Spleen (tissue), 13 donors: ENCODE measurements at places on chromosomes 1 and 21. TPM values are rescaled to one million over a fixed set of nuclear protein-coding genes. Genes with fewer than 3 reads are reported as not detected.

DNA sequence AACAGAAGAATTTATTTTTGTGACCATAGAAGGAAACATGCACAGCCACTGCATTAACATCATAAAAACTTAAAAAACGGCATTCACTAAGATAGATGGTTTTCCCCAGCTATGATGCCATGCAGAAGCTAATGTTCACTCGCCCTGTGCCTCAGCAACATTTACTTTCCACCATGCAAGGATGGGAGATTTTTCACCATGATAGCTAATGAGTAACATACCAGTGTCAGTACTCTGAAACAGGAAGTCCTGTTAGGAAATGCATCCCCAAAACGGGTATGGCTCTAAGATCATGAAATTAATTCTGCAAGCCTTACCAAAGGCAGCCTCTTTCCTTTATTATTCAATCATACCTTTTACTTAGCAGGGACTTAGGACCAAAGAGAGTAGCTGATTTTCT is 17.5 kb upstream of the VAMP3 start:
- DNase-seq: no peak

GRCh38 chr1:18009055-18009454 is 98.5 kb upstream of the IGSF21 start:
- no peak for DNase-seq

The SPRR1B gene
- total RNA-seq: not detected

- no peak for DNase-seq
These were observed 548 bp upstream of the CDC20 start for GRCh38 chr1:43358121-43358745.

DNA sequence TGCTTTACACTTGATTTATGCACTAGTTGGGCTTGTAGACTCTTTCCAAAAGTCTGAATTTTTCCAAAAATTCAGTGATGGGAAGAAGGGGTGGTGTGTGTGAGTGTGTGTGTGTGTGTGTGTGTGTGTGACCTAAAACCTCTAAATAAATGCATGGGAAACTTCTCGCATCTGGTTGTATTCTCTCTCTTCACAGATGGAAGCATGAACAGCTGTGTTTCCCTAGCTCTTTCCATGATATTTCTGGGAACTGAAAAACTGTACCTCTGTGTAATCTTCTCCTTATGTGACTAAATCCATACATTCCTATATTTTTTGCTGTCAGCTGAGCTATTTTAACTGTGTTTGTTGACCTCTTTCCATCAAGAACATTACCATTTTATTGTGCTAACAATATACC is 26.2 kb upstream of the CYYR1 start:
- no peak for DNase-seq
